Progenitor cell of endocrine pancreas (in vitro differentiated cells): ENCODE measurements at places on chromosomes 1 and 21.

DNA sequence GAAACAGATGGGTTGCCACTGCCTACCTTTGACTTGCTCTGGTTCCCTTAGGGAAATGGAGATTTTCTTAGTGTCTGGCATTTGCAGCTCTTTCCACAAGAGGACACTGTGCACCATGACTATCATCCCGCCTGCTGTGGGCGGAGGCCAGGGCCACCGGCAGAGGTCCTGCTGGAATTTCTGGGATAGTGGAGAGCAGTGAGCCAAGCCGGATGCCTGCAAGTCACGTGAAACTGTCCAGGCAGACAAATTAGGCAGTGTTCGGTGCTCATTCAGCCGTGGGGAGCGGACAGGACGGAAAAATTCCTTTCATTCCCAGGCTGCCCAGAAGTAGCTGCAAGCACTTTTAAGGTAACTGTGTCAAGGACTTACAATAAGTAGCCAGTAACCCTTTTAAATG is 43.4 kb downstream of the IGSF5 start:
- DNase-seq: peak; percentile 71

DNA sequence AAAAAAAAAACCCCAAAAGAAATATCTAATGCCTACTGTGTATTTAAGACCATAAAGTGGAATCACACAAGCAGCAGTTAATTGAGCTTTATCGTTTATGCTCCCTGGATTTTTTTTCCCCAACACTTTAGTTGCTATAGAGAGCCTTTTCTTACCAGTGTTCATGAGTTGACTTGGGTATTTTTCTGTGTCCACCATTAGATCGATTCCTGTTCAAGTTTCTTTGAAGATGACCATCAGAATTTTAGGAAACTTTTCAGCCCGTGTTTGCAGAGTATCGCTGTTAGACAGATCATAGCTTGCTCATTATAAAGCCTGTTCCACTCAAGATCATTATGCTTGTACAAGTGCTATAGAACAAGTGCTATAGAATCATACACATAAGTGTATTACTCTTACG is 1.5 kb downstream of the RALGPS2 start:
- DNase-seq: no peak

GRCh38 chr1:13757693-13758092 is 57.7 kb downstream of the PRDM2 start:
- no peak for DNase-seq

DNA sequence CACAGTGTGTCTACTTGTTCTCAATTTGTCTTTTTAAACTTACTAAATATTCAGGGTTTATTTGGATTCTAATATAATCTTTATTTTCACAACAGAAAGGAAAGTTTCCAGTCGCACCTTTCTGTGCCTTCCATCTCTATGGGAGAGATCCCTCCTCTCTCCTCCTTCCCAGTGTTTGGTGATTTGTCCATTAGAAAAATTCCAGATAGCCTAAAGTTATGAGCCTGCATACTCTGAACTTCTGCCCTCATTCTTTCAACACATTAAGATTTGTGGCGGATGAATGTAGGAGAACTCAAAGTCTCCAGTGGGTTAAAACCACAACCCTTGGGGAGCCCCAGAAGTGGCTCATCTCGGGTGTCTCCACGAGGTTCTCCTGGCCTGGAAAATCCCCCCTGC is 3.6 kb downstream of the NHLH2 start:
- no peak for DNase-seq

DNA sequence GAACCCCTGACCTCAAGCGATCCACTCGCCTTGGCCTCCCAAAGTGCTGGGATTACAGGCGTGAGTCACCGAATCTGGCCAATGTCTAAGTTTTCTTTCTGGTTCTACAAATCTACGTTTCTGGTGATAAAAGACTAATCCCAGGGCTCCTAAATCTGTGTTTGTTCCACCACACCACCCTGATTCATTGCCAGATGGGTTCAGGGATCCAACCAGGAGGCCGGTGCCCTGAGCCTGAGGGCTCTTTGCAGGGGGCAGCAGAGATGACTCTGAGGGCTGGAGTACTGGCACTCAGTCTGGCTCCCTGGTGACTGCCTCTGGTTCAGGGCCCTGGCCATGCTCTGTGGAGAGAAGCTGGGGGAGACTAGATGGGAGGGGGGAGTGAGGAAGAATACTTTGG is 10.5 kb upstream of the OPRD1 start:
- no peak for DNase-seq

- DNase-seq: no peak
Observed at GRCh38 chr1:162185314-162186025, 116.0 kb downstream of the NOS1AP start.

DNA sequence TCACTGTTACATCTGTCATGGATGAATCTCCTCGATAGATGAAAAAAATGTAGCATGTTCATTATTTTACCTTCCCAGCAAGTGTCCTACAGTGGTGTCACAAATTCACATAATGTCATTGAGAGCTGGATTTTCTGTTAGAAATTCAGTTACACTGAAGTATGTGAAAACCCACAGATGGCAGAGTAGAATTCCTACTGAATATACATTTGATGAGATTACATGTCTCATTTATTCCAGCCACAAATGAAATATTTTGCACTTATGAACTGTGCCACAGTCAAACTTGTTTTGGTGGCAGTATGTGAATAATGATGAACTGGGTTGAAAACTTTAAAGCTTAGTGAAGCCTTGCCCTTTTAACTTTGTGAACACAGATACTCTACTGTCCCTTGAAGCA is 301.9 kb upstream of the DPYD start:
- no peak for DNase-seq

- no peak for DNase-seq
Observed at GRCh38 chr1:160007577-160008200, 24.1 kb downstream of the PIGM start.

DNA sequence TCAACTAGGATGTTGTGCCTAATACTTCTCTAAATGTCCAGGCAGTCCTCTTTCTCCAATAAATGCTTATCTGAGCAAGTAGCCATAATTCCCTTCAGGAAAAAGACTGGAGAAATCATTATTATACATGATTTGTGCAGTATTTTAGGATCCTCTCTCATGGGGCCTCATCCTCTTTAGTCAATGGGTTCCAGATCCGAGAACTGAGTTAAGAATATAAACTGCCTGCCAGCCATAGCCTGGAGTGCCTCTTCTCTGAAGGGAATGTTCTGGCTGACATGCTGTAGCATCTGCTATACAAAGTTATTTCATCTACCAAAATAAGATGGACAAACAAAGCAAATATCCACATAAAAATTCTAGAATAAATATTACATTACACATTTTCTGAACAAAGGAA is 334.0 kb upstream of the PRMT6 start:
- no peak for DNase-seq

DNA sequence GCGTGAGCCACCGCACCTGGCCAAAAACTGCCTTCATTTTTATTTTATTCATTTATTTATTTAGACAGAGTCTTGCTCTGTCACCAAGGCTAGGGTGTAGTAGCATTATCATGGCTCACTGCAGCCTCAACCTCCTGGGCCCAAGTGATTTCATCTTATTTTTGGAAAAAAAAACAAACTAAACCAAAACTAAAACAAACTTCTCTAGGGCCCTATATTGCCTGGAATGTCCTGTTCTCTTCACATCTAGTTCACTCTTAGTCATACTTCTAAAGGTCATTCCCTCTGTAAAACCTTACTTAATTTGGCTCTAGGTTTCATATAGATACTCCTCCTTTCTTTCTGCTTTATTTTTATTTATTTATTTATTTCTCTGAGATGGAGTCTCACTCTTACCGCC is 15.6 kb downstream of the RPS27 start:
- no peak for DNase-seq

DNA sequence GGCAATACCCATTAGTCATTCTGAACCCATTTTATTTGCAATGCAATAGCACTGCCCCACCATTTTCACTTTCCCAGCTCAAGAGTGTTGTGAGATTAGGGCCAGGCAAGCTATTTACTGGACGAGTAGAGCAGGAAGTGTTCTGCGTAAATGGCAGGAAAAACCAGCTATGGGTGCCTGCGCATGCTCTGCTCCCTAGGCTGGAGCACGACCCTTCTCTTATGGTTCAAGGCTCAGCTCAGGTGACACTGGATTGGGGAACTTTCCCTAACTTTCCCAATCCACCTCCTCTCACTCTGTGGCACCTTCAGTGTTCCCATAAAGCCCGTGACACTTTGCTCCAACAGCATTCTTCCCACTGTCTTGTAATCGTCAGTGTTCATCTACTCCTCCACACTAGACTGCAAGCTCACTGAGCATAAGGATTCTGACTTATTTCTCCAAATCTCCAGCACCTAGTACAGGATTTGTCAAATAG is 3.6 kb upstream of the MAN1A2 start:
- no peak for DNase-seq

DNA sequence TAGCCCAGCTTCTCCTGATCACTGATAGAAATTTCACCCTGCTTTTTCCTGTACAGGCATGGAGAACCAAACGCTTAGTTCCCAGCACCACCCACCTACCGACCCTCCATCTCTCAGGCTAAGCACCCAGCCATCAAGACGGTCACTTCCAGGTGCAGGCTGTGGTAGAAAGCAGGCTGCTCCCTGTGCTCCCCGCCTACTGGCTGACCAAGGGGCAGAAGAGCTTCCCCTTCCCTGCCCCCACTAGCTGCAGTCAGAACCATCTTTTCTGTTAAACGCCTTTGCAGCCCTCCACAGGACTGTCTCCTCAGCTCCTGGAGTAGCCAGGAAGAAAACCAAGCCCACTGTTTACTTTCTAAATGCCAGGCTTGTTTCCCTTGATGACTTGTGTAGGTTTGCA is 23.0 kb downstream of the SPATA46 start:
- no peak for DNase-seq

DNA sequence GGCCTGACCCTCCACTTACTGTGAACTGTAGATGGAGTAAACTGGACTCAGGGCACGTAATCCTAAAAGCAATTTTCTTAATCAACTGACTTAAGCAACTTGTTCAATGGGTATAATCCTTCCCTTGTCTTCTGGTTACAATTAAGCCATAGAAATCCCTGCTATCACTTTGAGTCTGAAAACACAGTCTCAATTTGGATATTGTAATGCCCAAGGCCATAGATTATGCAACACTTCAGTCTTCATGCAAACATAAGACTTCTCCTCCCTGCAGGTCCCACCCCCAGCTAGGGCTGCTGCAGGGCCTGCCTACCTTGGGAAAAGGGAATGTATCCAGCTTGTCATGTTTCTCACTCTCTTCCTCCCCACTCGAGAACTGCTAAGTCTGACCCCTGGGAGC is 6.2 kb upstream of the SLC5A9 start:
- DNase-seq: no peak
